ENCODE measurements at places on chromosomes 1 and 21.

DNA sequence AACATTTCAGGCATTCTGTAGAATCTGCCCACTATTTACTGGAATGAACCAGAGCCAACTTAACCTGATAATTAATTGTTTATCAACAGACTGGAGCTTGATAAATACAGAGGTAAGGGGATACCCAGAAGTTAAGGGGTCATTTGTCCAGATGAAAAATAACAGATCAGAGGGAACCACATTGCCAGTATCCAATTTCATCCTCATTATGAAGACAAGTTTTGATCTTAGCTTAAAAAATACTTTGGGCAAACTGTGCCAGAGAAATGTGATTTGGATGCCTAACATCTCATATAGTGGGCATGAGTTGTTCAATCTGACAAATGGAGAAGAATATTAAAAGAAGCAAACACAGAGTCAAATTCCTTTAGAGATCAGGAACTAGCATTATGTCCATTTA, 63.7 kb downstream of the IFI44 start:
- no peak for DNase-seq

DNA sequence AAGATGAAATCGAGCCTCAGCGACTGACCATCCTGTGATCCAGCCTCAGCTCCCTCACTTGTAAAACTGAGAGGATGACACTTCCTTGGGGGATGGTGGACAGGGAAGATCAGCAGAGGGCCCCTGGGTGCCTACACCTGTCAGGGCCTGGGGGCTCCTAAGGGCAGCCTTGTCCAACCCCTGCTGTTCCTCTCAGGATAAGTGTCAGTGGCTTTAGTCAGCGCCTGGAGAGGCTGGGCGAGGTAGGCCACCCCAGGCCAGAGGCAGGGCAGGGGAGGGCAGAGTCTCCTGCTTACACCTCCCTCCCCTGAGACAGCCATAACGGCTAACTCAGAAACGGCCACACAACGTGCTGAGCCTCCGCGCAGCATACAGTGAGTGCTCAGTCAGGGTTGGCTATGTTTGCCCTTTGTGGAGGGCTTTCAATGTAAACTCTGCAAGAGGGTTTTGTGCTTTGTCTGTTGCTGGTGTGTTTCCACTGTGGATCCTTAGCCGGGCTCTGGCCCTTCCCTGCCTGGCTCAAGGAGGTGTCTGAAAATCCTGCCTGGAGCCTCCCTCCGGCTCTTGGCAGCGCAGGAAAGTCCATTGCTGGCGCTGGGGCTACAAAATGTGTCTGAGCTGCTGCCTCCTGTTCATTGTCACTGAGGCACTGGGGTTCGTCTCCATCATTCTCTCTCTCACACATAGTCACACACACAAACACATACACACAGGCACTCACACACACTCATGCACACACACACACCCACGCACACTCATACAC, 588.4 kb downstream of the PTPRU start:
- DNase-seq = no peak

GRCh38 chr1:108082001-108082400, 117.0 kb upstream of the VAV3 start:
- no peak for DNase-seq

GRCh38 chr1:205141236-205142101, 19.7 kb upstream of the RBBP5 start:
- peak; percentile 83 for DNase-seq

- DNase-seq = no peak
These were observed 58.2 kb upstream of the ADAR start for GRCh38 chr1:154666051-154666790.

GRCh38 chr1:199944986-199945385, 82.5 kb upstream of the NR5A2 start:
- DNase-seq = no peak

DNA sequence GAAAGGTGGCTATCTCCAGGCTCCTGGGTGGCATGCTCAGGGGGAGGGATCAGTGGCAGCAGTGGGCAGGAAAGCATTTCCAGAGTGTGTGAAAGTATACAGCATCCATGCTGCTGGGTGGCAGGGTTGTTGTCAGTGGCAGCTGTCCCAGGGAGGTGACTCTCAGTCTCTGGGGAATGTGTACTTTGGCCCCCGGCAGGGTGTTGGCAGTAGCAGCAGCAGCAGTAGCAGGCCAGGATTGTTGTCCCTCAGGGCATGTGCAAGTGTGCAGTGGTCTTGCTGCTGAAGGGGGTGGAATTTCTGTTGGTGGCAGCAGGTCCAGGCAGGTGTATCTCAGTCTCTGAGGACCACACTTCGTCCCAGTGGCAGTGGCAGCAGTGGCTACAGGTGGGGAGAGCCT, 71.7 kb upstream of the GUCA2B start:
- no peak for DNase-seq

DNA sequence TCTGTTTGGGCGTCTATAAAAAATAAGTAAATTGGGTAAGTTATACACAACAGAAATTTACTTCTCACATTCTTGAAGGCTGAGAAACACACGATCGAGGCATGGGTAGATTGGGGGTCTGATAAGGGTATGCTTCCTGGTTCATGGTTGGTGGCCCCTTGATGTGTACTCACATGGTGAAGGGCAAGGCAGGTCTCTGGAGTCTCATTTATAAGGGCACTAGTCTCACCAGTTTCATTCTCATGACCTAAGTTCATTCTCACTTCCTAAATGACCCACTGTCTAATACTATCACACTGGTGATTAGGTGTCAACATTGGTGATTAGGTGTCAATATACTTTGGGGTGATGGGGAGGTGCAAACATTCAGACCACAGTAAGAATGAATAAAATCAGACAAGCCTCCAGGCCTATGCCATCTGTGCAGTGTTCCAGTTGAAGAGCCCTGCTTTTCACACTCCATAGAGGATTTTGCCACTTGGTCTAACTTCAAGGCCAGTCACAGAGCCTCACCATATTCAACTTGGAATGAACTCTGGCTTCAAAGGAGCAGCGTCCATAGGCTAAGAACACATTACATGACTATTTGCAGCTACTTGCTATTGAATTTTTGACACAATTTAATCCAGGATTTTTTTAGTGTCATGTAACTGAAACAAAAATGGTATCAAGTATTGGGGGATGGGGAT, 2.5 kb upstream of the GBP4 start:
- DNase-seq = no peak

DNA sequence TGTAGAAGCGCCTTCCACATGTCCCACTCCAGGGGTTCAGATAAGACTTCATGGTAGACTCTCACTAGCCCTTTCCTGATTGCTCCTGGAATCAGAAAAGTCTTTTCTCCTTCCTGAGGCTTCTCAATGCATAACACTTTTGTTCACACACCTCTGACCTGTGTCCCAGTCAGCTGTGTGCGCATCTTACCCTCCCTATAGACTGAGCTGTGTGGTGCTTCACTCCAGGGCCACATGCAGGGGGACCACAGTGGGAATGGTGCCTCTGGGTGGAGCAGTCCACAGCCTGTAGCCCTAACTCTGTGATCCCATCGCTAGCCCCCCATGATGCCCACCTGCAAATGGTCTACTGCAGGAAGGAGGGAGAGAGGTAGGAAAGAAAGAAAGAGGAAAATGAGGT, 84.0 kb upstream of the TLR5 start:
- no peak for DNase-seq

- DNase-seq = no peak
These were observed 429.6 kb downstream of the PLPP3 start for GRCh38 chr1:56149761-56150160.

- DNase-seq = no peak
These were observed 128.5 kb upstream of the ZNHIT6 start for GRCh38 chr1:85836736-85837135.

- no peak for DNase-seq
These were observed 68.0 kb upstream of the PTCH2 start for GRCh38 chr1:44911026-44911425.

DNA sequence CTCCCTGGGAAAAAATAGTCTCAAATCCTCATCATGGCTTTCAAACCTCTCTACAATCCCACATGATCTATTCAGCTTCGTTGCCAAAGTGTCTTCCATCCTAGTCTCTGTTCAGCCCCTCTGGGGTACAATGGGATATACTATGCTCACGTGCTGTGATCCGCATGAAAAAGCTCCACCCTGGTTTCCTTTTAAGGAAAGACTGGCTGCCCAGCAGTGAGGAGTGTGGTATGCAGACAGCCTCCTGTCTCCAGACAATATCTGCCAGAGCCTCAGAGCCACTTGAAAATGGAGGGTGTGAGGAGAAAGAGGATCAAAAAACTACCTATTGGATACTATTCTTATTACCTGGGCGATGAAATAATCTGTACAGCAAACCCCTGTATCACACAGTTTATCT, 194.5 kb downstream of the LHX8 start:
- no peak for DNase-seq

DNA sequence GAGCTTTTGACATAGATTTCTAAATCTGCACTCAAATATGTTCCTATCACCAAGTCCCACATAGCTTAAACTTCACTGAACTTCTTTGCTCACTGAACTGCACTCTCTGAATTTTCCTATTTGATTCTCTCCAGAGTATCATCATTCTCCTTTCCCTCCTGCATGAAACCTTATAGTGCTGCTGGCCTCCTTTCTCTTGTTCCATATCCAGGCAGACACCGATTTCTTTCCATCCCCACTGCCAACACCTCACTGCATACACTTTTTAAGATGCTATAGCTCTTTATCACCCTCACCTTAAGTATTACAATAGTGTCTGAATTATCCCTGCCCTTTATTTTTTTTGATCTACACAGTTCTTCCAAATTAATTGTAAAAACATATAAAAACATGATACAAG, 3.1 kb upstream of the TRIM45 start:
- no peak for DNase-seq

GRCh38 chr1:91428182-91428798, 23.7 kb upstream of the HFM1 start:
- DNase-seq = no peak

- no peak for DNase-seq
These were observed 10.1 kb upstream of the UBE4B start for GRCh38 chr1:10022656-10023055.

- DNase-seq = peak; percentile 83
These were observed 160.4 kb downstream of the RUNX1 start for GRCh38 chr21:34888569-34889319.

- DNase-seq = no peak
These were observed 1.2 kb downstream of the GAS5 start for GRCh38 chr1:173866413-173867115.

DNA sequence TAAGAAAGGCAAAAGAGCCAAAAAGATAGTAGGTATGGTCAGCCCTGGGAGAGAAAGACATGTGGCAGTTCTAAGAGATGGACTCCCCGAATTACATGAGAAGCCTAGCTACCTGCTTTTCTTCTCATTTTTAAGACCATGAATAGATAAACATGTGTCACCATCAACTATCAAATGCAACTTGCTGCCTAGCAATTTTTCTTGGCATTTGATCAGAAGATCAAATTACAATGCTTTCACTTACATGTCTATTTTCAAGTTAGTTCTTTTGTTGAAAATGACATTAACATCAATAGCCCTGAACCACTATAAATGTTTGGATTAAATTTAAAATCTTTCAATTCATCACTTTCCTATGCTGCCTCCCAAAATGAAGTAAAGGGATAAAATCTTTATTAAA, 212.3 kb downstream of the HHIPL2 start:
- no peak for DNase-seq

DNA sequence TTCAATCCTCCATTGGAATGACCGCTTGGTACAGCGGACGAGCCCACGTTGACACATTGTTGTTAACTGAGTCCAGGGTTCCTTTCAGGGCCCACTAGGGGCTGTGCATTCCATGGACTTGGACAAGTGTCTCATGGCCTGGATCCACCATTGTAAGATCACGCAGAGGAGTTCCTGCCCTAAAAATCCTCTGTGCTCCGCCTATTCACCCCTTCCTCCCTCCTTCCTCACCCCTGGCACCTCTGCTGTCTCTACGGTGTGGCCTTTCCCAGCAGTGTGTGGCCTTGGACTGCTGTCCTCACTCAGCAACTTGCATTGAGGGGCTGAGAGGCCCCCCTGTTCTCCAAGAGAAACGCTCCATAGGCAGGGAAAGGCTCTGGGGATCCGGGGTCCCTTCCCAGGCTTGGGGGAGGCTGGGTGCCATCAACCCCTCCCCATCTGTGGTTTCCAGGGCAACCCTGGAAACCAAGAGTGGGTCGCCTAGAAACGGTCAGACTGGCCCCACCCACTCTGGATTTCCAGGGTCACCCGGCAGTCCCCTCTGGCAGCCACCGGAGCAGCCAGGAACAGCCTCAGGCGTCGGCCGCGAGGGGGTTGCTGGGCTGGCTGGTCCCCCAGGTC, 50.9 kb downstream of the MEGF6 start:
- DNase-seq = no peak

- DNase-seq = no peak
These were observed 273.1 kb upstream of the SNX7 start for GRCh38 chr1:98388441-98388840.

- no peak for DNase-seq
These were observed 94.6 kb upstream of the TMPRSS2 start for GRCh38 chr21:41602531-41602930.

DNA sequence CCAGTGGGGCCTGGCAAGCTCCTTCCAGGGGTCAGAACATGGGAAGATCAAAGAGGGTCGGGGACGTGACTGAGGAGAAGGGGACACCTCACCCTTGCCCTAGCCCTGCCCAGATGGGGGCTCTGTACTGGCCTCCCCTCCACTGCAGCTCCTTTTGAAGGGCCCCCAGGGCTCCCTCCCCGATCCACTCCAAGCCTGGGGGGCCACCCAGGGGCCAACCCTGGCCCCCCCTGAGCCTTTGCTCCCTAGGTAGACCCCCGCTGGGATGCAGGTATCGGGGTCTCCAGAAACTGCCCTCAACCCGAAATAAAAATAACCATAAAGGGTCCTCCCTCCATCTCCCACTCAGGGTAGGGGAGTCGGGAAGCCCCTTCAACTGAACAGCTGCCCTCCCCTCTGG, 37.4 kb upstream of the FAM131C start:
- no peak for DNase-seq
